ENCODE measurements at places on chromosomes 4 and X. TPM values are rescaled to one million over a fixed set of nuclear protein-coding genes. Genes with fewer than 3 reads are reported as not detected.

GRCh38 chr4:188032583-188032982 lies 37.0 kb downstream of the ZFP42 start:
- DNase-seq: no peak

DNA sequence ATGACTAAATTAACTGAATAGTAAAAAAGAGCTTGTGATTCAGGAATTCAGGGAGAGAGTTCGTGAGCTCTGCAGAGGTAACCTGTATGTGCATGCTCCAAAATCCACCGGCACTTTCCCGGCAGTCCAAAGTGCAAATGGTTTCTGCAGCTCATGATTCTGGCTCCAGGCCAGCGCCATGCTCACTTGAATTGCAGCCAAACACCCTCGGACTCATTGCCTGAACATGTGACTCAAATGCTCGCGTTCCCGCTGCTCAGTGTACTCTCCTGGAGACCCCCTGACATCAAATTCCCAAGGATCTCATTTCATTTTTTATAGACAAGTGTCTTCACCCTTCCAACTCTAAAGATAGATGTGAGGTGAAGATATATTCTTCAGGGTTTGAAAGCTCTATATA lies 44.1 kb upstream of the SH3RF1 start:
- peak; percentile 4 for DNase-seq

FRYL gene
- total RNA-seq: 17.8 TPM

DNA sequence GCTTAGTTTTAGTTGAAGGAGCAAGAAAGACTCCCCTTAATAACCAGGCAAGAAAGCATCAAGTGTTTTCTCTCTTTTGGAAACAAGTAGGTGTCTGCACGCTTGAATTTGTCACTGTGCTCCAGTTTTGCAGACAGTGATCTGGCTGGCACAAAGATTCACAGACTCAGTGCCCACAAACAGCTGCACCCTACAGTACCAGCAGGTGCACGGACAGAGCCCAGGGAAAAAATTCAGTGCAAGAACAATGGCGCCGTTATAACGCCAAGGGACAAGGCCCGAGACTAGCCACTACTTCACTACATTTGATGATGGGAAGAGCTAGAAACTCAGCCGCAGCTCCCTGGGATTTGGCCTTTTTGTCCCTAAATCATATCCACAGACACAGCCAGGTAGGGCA lies 56.0 kb downstream of the ZNF827 start:
- peak; percentile 64 for DNase-seq

DNA sequence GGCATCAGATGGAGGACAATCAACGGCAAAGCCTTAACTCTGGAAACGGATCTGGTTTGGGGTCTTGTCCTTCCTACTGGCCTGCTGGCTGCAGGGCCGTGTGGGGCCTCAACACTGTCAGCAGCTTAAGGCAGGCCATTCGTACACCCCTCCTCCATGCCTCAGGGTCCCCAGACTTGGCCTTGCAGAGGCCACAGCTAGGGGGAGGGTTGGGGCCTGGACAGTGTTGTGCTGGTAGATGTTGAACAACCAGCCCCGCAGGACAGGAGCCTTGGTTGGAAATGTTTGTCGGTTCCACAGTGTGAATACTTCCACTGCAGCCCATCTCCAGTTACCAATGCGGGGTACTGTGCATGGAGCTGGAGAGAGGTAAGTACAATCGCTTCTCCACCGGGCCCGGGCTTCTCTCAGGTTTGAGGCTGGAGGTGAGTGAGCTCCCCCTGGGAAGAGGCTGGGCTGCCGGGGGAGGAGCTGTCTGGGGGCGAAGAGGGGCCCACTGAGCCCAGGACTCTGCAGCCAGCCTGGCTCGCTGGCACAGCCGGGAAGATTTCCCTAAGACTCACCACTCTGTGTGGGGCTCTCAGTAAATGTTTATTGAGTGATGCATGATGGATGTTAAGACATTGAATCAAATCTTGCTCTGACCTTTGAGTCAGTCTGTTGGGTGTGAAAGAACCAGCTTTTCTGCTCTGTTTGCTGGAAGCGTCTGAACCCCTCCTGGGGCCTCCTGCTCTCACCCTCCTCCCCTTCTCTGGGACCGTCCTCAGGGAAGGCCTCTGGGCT lies 19.7 kb upstream of the GPR78 start:
- no peak for DNase-seq

GRCh38 chr4:114304567-114304966 lies 294.0 kb upstream of the UGT8 start:
- DNase-seq: no peak

ANOS1 gene
- 0.06 TPM for total RNA-seq

DNA sequence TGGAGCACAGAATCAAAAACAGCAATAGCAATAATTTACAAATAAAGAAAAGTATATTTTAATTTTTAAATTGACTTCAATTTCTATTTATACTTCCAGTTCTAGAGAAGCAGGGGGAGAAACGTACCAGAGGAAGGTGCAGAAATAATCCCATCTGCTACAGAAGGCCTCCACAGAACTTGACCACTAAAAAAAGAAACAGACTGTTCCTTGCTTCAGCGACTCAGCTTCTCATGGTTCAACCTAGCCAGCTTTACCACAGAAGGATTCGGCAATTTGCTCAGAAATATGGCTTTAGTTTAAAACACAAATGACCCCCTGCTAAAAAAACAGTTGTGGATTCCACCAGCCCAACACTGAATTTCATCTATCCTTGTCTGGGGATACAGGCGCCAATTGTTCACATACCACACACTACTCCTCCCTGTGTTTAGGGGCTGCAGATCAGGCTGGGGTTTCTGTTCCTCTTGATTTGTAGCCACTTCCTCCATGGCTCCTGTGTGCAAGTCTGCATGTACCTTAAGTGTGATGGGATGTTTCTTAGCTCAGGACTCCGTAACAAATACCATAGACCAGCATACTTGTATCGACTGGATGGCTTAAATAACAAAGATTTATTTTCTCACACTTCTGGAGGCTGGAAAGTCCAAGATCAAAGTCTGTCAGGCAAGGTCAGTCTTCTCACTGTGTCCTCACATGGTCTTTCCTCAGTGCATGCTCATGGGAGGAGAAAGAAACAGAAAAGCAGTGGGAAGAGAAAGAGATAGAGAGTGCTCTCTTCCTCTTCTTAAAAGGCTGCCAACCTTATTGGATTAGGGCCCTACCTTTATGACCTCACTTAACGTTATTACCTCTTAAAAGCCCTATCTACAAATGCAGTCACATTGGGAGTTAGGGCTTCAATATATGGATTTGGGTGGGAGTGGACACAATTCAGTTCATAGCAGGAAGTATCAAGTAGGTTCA lies 79.1 kb downstream of the AMOT start:
- no peak for DNase-seq

DNA sequence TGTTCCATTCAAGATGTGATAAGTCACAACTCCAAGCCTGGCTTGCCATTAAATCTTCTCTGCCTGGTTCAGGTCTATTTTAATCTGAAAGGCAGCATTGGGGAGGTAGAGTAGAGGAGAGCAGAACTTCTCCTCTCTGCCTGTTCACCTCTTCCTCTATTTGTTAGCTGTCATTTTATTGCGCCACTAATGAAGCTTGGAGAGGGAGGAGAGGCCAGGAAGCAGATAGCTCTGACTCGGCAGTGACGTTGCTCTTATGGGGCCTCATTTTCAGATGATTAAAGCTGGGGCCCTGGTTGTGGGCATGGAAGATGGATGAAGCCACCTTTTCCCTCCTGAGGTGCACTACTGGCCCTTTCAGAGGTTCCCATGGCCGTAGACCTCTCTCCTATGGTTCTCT lies 207.3 kb downstream of the MID1IP1 start:
- no peak for DNase-seq

DNA sequence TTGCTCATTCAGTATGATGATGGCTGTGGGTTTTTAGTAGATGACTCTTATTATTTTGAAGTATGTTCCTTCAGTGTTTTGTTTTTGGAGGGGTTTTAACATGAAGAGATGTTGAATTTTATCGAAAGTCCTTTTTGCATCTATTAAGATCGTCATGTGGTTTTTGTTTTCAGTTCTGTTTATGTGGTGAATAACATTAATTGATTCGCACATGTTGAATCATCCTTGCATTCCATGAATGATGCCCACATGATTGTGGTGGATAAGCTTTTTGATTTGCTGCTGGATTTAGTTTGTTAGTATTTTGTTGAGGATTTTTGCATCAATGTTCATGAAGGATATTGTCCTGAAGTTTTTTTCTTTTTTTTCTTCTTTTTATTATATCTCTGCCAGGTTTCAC lies 347.4 kb upstream of the EPHA5 start:
- DNase-seq: no peak

NPY1R gene
- total RNA-seq: not detected

DNA sequence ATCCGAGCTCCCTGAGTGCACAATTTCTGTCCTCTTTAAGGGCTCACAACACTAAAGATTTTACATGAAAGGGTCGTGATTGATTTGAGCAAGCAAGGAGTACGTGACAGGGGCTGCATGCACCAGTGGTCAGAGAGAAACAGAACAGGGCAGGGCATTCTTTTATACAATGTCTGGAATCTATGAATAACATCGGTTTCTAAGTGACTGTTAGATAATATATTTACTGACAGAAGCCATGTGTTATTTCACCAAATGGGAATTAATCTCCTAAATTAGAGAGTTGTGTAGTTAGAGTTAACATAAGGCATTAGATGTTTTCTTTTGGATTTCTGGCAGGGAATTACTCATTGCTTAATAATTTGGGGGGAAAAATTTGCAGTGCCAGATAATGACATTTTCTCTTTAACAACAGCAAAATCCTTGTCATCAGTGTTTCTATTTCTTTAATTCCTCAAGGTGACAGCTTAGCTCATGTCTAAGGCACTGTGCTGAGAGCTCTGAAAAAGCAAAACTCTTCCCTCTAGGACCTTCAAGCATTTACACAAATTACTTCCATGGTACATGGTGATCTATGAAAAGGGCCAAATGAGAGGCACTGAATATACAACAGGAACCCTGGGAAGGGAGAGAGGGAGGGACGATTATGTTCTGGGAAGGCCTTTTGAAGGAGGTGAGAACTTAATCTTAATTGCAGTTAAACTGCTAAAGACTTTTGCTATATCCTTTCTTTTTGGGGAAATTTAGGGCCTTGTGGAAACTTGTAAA lies 145.0 kb downstream of the RTL3 start:
- no peak for DNase-seq
